Ecto neural progenitor cell (in vitro differentiated cells): ENCODE measurements at places on chromosomes 5 and 9.

DNA sequence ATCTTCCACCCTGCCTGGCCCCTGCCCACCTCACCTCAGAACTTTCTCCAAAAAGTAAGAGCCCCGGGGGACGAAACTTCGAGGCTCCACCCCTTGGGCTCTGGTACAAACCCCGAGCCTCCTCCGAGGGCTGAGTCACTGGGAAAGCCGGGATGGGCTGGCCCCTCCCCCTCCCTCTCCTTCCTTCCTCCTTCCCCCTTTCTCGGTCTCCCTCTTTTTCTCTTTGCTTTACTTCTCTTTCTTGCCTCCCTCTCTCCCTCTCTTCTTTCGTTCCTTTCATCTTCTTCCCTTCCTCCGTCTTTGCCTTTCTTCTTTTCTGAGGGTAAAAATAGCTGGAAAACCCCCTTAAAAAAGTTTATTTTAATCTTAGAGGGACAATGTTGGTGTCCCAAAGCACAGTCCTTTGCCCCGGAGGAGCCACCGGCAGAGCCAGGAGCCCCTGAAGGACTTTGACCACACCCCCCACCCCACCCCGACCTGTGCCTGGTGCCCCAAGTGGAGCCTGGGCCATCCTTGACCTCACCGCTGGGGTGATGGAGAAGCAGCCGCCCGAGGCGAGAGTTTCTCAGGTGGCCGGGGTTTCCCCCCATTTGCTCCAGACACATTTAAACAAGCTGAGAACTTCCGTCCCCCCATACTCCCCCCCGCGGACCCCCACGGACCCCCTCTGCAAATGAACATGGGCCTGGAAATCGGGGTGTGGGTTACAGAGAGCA is 5.7 kb upstream of the NOTCH1 start:
- DNase-seq: no peak

- no peak for DNase-seq
Observed at GRCh38 chr5:36459176-36460135, 146.9 kb upstream of the SLC1A3 start.

- no peak for DNase-seq
Observed at GRCh38 chr5:173056783-173057061, 570 bp downstream of the CREBRF start.

GRCh38 chr9:133667759-133668450 is 31.7 kb downstream of the DBH start:
- no peak for DNase-seq

DNA sequence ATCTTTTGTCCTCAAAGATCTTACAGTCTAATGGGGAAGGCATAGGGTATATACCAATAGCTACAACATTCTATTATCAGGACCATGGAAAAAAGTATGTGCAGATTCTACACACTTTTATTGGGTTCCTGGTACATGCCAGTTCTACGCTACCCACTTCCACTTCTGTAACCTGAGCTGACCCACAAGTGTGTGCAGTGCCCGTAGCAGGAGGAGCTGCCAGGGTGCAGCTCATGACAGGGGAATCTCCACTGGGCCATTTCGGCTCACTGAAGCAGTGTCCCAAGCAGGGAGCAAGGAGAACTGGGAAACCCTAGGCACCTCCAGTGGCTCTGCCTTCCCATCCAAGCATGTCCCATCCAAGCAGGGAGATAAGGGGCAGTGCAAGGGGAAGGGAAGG is 60.4 kb downstream of the FOXI1 start:
- DNase-seq: no peak

DNA sequence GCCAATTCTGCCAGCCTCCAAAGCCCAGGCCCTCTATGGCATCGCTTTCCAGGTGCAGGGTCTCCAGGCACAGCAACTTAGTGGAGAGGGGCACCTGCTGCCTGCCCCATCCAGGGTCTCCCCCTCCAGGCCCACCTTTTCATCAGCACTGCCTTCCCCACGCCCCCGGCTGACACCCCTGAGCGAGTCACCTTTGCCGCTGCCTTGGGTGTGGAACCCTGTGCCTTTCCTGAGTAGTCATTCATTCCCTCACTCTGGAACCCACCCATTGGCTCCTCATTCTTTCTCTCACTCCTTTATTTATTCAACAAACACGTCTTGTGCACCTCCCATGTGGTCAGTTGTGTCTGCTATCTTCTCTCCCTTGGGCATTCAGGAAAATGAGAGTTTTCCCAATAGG is 14.5 kb upstream of the RPL26L1 start:
- no peak for DNase-seq

DNA sequence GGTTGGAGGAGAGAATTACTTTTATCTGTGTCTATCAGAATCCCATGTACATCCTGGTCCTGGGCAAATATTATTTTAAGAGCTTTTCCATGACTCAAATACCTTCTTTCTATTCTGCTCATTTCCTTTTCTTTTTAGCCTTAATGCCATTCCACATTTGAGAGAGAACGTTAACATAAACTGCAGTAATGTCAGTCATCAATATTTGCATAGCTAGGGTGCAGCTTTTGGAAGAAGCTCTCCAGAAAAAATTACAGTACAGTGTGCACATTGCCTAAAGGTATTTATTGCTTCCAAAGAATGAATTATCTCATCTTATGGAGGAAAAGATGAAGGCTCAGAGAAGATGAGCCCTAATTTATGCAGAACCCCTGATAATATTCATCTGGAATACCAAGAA is 58.3 kb downstream of the INSYN2B start:
- DNase-seq: no peak

DNA sequence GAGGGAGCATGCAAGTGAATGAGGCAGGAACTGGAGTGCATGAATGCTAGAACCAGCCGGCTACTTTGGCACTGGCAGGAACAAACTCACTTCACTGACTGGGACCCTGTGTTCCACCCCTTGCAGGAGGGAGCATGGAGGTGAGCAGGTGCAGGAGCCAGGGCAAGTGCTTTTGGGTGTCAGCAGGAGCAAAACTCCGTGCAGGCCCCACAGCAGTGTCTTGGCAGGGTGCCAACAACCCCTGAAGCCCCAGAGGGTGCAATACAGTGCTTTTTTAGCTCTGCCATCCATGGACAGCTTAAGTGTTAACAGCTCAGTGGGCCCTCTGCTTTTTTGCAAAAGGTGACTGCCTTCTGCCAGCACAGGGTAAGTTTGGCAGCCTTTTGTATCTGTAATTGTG is 245.8 kb upstream of the PCSK5 start:
- no peak for DNase-seq

DNA sequence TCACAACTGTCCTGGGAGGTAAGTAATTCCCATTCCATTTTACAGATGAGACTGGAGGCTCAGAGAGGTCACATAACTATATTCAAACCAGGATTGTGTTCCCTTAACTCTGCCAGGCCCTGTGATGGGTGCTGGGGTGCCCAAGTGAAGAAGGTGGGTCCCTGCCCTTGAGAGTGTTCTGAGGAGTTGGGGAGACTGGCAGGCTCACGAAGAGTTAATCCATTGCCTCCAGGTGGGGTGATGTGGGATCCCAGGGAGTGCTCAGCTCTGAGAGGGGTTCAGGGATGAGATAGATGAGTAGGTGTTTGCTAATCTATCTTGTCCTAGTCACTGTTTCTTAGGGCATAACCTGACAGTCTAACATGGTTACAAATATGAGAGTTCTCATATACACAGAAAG is 36.7 kb downstream of the GSN start:
- no peak for DNase-seq

DNA sequence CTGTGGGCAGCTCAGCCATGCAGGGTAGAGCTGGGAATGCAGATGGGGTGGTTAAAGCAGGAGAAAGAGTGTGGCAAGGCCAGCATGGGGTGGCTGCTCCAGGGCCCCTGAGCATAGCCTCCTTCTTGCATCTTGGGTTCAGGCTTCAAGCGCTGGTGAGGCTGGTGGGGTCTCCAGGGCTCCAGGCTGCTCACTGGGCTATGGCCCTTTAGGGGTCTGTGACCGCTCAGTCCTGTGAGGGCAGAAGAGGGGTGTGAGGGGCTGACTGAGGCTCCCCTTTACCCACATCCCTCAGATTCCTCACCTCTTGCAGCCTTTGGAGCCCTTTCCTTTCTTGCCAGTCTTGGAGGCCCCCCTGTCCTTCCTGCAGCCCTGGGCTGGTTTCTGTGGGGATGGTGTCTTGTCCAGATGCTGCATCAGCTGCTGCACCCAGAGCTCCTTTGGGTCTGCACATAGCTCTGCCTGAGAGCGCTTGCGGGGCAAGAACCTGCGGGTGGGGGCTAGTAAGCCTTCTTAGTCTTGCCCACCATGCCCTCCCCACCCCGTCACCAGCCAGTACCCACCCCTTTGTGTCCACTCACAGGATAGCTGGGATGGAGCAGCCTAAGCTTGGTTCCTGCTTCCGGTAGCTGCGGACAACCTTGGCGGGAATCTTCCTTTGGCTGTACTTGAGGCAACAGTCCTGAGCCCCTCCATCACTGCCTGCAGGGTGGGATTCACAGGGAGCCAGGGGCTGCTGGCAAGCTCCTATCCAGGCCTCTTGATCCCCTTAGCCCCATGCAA is 549 bp downstream of the CCL21 start:
- DNase-seq: no peak

- DNase-seq: peak; percentile 70
Observed at GRCh38 chr5:9361835-9362234, 184.0 kb downstream of the SEMA5A start.

GRCh38 chr9:76502746-76503145 is 43.8 kb downstream of the GCNT1 start:
- no peak for DNase-seq

DNA sequence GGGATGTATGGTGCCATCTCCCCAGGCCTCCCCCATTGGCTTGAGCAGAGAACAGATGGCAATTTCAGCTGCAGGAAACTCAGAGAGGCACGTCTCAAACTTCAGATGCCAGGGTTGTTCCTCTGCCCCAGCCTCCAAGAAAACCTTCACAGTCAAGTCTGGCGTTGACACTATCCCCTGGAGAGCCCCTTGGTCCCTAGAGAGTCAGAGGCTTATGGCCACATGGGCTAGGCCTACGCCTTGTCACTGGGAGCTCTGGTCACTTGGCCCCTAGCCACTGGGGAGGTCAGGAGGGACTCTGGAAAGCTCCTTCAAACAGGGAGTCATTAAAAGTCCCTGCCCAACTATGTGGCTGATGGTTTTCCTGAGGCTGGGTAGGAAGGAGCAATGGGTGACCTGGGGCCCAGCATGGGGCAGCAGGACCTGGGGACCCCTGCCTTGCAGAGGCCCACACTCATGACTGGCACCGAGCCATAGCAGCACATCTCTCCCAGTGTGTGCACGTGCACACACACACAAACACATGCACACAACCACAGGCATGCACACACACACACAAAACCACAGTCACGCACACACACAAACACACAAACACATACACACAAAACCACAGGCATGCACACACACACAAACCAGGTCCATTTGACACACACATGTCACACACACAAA is 144.2 kb downstream of the GADD45G start:
- no peak for DNase-seq

GRCh38 chr5:133925269-133925668 is 43.2 kb downstream of the C5orf15 start:
- DNase-seq: no peak

DNA sequence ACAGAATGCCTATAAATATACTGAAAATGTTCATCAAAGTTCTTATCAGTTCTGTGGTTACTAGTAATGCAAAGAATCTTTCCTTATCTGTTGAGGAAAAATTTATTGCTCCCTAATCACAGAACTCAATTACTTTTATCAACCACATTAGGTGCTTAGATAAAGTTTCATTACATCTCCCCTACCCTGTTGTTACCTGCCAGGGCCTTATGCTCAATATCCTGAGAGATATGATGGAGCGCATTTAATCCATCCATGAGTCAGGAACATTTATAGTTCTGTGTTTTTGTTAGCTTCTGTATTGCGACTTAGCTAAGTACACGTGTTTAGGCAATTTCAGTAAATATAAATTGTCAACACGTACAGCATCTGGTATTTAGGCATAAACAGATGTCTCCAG is 164.3 kb upstream of the ST8SIA4 start:
- DNase-seq: no peak

GRCh38 chr9:137309368-137310188 is 7.5 kb upstream of the NRARP start:
- no peak for DNase-seq

- no peak for DNase-seq
Observed at GRCh38 chr5:139900546-139901250, 105.1 kb downstream of the PSD2 start.
